Activated CD8-positive, alpha-beta memory T cell treated with anti-CD3 and anti-CD28 coated beads, Interleukin-2, amount 10 ng/mL, durations not matched to agents 7 days and 5 days (primary cell): ENCODE measurements at places on chromosomes 1 and 21. TPM values are rescaled to one million over a fixed set of nuclear protein-coding genes. Genes with fewer than 3 reads are reported as not detected.

Gene OXCT2
- total RNA-seq = 1.0 TPM

Gene EPHA8
- not detected for total RNA-seq

DNA sequence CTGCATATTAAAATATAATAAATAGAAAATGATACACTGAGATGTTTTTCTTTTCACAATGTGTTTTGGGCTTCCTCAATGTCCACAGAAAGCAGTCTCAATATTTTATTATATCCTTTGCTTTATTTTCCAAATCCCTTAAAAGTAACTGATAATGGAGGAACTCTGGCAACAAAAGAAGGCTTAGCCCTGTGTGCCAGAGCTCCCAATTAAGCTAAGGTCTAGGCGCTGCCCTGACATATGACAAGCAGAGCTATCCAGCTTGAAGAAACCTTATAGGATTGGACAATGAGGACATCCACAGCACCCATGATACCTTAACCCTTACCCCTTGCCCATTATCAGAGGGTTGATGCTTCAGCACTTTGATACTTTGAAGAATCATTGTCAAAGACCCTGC is 12.9 kb upstream of the SHCBP1L start:
- H3K4me3 ChIP-seq = no peak overlapping the region
- peaks cover 28% of the 10 kb centered on the region for H3K27me3 ChIP-seq
- H3K4me1 ChIP-seq = no peaks in the 10 kb centered on the region
- H3K36me3 ChIP-seq = no peaks in the 10 kb centered on the region
- no peak overlapping the region for H3K27ac ChIP-seq

GRCh38 chr21:19998453-19998852 is 999.8 kb upstream of the NCAM2 start:
- no peaks in the 10 kb centered on the region for H3K27me3 ChIP-seq
- H3K4me3 ChIP-seq = no peak overlapping the region
- no peaks in the 10 kb centered on the region for H3K36me3 ChIP-seq
- H3K27ac ChIP-seq = no peak overlapping the region
- no peak for DNase-seq
- H3K4me1 ChIP-seq = no peaks in the 10 kb centered on the region
